ENCODE measurements at places on chromosomes 2 and 18.

DNA sequence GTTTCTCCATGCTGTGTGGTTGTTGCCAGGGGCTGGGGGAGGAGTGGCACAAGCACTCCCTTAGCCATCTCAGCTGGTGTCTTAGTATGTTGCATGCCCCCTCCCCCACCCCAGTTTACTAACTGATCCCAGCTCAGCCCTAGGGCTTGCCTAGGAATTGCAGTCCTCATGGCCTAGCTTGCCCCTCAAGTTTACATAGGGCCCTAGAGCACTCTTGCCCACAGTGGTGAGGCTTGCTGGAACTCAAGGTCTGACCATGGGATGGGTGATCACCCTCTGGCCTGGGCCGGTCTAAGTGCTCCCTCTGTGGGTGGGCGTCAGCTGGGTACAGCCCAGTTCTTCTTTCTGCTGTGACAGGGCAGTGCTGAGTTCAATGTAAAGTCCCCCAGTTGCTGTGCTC, 156.1 kb upstream of the PIEZO2 start:
- no peak for DNase-seq

GRCh38 chr2:24613154-24613814, 122.2 kb downstream of the NCOA1 start:
- no peak for DNase-seq

DNA sequence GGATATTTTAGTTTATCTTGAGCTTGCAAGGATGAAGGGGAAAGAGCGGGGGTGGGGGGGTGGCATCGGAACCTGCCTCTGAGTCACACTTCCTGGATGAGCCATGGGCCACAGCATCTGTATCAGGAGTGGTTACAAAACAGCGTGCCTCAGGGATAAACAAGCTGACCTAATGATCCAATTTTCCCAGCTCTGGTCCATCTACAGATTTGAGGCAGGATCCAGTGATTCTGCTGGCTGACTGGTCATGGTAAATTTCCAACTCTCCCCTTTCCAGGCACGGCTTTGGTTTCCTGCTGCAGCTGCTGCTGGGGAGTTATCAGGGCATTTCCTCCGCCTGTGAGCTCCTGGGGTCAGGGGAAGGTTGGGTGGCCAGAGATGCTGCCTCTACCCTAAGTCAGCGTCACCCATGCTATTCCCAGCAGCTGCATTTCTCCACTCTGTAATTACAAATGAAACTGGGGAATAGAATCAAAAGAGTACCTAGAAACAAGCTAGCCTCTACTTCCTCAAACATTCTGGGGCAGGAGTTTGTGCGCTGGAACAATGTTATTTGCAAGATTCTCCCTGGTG, 4.7 kb upstream of the HPCAL1 start:
- DNase-seq, result peak; percentile 53

DNA sequence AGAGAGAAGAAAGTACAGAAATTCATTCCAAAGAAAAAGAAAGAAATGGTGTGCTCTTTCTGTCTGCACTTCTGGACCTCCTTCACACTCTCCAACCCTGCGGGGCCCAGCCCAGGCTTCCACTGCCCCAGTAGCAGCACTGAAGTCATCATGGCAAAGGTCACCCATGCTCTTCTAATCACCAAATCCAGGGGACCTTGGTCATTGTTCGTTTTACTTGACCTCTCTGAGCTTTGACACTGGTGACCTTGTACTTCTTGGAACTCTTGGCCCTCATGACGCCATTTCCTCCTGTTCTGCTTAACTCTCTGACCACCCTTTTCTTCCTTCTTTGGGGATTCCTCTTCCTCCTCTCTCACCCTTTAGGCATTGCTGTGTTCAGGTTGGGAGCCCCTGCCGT, 105.6 kb downstream of the SMAD7 start:
- DNase-seq, result no peak

- DNase-seq, result no peak
These were observed 221.1 kb upstream of the SALL3 start for GRCh38 chr18:78758496-78758895.

DNA sequence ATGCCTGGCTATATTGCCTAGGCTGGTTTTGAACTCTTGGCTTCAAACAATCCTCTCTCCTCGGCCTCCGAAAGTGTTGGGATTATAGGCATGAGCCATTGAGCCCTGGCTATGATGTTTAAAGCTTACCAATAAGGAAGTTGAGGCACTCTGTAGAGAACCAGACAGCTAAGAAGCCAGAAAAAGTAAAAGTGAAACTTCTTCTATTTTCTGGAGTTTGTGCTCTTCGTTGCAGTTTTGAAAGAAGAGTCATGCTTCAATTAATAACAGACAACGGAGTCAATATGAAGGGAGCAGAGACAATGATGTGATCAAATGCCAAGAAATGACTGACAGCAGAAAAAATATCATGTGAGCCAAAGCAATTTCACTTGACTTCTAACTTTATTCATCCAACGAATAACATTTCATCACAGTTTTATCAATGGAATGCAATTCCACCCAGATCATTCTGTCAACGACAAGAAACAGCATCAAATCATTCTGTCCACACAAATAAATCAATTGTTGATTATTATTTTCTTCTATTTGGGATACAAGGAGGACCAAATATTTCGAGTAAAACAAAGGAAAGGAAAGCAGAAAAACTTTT, 175.5 kb upstream of the CELF4 start:
- no peak for DNase-seq

DNA sequence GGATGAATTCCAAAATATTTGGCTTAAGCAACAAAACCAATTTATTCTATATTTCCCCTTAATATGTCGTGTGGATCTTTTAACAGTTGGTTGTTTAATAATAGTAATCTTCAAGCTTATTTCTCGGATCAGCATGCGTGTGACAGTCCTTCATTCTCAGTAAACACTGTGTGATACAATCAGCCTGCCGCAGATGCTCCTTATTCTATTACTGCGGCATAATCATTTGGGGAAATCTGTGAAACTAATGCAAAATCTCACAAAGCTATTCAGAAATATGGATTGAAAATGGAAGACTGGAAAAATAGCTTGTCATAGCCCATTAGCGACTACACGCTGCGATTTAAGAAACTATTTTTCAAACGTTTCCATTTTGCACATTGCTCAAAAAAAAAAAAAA, 36.9 kb downstream of the LINC00305 start:
- no peak for DNase-seq

GRCh38 chr2:45172142-45172541, 162.9 kb upstream of the SIX2 start:
- no peak for DNase-seq

GRCh38 chr2:173868406-173868805, 96.8 kb downstream of the SP3 start:
- DNase-seq, result no peak

DNA sequence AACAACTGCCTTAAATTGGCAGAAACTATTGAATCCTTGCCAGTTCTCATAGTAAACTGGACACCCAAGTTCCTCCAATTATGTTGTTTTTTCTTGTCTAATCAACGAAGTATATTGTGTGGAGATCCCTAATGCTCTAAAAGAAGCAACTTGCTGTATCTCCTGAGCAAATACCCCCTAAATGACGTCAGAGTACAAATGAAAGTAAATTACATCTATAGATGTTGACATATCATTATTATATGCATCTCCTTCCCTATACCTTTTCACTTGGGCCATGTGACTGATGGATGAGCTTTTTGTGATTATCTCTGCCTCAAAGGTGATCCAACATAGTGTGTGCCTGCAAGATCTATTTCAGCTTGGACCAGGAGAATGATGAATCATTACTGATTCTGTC, 159.4 kb downstream of the CCDC148 start:
- no peak for DNase-seq

DNA sequence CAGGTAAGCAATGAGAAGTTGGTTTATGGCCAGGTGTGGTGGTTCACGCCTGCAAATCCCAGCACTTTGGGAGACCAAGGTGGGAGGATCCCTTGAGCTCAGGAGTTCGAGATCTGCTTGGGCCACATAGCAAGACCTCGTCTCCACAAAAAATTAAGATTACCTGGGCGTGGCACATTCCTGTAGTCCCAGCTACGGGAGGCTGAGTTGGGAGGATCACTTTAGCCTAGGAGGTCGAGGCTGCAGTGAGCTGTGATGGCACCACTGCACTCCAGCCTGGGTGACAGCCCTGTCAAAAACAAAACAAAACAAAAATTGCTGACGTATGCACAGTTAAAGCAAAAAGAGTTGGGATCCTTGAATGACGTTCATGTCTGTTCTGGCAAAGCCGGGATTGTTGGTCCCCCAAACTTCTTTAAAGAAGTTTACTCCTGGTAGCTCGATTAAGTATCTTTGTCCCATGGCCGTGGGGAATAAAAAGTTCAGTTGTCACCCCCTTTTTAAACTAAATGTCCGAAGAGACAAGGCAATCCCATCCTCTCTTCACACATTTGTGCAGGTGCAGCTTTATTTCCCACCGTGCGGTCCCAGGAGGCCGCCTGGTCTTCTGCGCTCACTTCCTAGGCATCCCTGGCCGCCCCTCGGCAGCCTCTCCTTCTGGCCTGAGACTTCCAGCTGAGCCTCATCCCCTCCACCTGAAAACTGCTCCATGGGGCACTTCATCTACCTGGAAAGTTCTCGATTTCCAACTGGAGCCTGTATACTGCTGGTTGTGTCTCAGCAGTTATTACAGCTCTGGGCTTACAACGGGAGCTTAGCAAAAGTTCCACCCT, 762 bp upstream of the SPOPL start:
- DNase-seq, result no peak

DNA sequence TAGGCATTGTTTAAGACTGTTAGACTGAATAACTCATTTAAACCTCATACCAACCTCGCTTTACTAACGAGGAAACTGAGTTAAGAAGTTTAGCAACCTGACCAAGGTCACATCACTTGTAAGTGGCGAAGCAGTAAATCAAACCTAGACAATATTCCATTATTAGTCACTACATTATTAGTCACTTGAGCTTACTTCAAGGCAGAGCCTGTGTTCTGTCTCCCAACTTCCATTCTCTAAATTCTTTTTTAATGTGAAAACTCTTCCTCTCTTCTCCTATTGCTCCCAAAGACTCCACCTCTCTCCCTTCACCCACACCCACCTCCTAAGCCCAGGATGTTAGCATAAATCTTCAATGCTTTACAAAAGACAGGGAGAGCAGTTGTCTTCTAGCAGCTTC, 156.5 kb downstream of the ARL6IP6 start:
- no peak for DNase-seq

DNA sequence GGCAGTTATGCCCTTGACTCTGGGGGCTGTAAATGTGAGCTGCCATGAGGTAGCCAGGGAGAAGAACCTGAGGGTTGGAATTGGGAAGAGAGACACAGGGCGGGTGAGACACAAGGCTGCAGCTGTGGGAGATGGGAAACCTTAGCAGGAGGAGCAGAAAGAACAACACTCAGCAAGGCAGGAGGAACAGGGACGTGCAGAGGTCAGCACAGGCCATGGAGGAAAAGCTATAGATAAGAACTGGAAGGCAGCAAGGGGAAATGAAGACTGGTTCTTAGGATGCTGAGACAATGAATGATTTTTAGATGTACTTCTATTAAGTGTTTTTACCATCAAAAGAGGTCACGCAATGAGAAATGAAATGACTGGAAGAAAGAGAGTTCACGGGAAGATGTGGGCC, 80.2 kb downstream of the USP40 start:
- no peak for DNase-seq

GRCh38 chr2:86249176-86249575, 49.9 kb downstream of the MRPL35 start:
- no peak for DNase-seq

DNA sequence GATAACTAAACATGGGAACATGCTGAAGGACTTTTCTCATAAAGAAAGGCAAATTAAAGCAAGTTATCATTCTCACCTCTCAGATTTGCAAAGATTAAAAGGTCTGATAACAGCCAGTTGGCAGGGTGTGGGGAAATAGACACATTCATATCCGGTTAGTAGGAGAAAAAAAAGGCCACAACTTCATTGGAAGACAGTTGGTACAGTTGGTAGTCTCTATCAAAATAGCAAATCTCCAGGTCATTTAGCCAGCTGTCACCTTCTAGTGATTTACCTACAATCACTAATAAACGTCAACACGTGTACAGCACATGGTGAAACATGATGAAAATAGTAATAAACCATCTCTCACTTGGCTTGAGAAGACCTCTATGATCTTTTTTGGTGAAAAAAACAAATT, 16.6 kb downstream of the INPP5D start:
- no peak for DNase-seq

DNA sequence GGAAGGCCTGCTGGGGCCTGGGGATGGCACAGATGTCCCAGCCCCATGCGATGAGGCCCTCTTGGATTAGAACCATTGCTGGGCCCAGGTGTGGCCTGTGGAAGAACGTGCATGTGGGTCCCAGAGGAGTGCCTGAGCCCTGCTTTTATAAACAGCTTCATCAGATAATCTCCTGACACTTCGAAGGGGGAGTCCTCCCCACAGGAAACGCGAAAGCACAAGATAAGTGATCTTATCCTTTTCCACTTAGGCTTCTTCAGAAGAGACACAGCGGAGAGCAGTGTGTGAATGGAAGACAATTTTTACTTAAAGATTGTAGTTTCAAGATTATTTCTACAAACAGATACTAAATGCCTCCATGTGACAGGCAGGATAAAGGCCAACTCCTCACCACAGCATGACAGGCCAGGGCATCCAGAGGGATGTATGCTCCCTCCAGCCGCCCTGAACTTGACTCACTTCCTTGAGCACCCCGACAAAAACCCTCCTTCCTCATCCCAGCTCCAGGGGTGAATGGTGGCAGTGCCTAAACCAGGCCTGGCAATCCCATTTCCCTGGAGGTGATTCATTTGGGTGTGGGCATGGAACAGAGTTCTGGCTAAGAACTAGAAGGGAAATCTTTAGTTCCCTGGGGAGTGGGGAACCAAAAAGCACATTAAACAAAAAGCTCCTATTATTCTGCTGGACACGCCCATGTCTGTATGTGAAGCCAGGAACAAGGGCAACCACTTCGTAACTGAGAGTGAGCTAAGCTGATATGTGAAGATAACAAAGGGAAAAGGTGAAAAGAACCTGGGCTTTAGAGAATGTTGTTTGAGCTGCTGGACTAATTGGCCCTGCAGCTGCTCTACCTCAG, 56.2 kb upstream of the TMEM163 start:
- DNase-seq, result no peak

DNA sequence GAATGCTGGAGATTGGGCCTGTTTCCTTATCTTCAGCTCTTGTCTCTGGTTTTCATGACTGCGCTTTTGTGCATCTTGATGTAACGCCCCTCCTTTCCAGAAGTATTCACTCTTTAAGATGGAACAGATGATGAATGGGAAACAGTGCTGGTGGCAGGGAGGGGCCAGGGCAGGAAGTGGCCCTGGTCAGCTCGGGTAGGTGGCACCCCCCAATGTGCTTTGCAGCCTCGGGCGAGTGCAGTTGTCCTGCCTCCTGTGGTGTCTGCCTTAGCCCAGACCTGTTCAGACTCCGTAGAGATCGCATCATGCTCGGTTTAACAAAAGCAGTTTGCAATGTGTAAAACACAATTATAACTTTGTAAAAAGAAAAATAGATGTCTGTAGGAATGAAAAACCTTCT, 17.0 kb upstream of the MGAT4A start:
- no peak for DNase-seq

GRCh38 chr2:167692936-167693335, 554.5 kb downstream of the STK39 start:
- no peak for DNase-seq

GRCh38 chr2:241330616-241330981, 14.9 kb downstream of the SEPTIN2 start:
- no peak for DNase-seq

GRCh38 chr2:129347486-129348217, 631.8 kb upstream of the RAB6C start:
- no peak for DNase-seq
